ENCODE measurements at places on chromosomes 2 and 18.

DNA sequence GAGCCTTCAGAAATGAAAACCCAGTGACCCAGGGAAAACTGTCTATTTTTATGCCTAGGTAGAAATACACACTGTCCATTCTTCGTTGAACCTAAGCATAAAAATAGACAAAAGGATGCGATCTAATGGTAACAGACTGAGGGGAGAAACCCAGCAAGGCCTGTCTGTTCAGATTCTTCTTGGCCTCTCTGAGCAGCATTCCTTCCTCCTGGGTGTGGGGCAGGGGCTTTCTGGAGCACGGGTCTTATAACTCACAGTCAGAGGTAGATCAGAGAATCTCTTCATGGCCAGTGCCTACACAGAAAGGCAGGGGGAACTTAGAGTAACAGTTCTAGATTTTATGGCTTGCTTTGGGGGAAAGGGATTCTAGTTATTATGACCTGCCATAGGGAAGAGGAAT is 56.0 kb downstream of the PKDCC start:
- no peak for DNase-seq

GRCh38 chr2:70949086-70949485 is 13.4 kb downstream of the ATP6V1B1 start:
- no peak for DNase-seq

- no peak for DNase-seq
These were observed 136.6 kb upstream of the RMP24 start for GRCh38 chr18:35835833-35836232.

DNA sequence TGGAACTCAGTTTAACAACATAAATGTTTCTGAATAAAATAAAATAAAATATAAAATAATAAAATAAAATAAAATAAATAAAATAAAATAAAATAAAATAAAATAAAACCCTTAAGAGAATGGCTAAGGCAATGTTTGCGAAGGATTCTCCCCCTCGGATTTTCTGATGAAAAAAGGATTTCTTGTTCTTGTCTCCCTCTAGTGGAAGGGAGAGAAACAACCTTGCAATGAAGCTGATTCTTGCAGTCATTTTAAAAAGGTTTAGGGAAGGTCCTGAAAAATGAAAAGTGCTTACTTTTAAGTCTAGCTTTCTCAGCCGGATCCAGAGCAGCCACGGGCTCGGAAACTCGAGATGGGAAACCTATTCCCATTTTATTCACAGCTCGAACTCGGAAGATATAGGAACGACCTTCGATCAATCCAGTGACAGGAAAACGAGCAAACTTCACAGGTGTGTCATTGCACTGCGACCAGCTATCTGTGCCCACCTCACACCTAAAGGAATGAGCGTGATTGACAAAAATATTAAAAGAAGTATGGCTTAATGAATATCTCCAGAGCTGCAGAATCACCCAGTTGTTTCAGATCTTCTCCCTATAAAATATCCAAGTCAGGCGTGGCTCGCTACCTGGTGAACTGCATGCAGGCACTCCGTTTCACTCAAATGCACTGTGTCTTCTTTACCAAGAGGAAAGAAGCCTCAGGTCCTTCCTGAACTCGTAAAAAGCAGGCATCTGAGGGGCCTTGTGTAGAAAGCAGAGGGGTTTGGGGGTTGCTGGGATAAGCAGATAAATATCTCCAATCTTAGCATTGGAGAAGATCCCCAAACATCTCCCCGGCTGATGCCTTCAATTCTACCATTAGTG is 68.1 kb downstream of the MYOM1 start:
- DNase-seq: no peak

- no peak for DNase-seq
These were observed 73.4 kb upstream of the ID2 start for GRCh38 chr2:8608411-8608954.

DNA sequence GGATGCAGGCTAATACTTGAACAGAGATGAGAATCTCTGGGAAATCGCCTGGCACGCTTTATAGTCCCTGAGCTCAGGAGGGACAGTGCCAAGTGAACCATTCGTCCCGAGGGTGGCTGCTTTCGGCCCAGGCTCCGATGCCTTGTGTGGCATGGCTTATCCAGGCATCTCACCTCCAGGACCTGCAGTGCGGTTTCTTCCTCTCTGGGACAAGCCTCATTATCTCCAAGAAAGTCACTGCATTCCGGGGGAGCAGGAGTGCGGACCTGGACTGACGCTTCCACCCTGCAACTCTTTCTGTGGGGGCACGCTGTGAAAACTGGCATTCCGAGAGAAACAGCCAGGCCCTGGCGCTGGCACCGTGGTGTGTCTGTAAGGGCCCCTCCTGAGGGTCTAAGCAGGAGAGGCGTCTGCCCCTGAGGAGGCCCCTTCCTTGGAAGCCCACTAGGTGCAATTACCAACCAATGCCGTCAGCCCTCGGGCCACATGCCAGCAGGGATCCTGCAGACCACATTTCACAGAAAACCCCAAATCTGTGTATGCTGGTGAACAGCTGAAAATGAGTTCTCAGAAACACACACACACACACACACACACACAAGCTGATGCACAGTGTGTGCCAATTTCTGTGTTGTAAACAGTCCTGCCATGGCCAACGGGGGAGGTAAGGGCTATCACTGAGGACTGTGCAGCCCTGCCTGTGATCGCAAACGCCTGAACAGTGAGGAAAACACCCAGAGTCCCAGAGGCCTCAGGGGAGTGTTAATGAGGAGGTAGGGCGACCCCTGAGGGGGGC is 351.9 kb upstream of the SALL3 start:
- no peak for DNase-seq

DNA sequence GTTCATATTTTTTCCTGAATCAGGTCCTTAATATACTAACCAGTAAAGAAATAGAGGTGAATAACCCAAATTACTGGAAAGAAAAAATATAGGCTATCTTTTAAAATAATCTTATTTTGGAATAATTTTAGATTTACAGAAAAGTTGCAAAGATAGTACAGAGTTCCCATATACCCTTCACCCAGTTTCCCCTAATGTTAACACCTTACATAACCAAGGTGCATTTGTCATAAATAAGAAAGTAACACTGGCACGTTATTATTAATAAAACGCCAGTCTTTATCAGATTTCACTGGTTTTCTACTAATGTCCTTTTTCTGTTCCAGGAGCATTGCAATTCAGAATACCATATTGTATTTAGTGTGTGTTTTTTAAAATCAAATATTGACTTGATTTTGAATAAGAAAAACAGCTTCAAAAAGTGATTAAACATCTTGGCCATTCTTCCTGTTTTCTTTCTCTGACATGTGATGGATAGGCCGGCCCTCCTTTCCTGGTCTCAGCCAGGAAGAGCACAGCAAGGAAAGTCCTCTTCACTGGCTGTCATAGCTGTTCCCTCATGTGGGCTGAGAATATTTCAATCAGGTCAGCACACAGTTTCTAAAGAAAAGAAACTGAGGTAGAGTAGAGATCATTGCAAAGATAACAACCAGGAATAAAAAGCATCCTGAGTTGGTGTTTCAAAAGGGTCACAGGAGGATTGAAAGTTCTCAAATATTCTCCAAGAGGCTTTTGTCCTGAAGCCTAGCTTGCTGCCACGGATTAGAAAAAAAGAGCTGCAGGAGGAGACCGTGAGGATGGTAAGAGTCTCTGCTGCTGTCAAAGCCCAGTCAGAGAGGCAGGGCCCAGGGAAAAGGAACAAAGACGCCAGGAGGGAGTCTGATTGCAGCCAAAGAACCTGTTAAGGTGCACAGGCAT is 79.3 kb upstream of the ARL5A start:
- DNase-seq: no peak
